ENCODE measurements at places on chromosomes 6 and 20.

GRCh38 chr20:41078329-41078728, 49.7 kb downstream of the TOP1 start:
- no peak for DNase-seq

DNA sequence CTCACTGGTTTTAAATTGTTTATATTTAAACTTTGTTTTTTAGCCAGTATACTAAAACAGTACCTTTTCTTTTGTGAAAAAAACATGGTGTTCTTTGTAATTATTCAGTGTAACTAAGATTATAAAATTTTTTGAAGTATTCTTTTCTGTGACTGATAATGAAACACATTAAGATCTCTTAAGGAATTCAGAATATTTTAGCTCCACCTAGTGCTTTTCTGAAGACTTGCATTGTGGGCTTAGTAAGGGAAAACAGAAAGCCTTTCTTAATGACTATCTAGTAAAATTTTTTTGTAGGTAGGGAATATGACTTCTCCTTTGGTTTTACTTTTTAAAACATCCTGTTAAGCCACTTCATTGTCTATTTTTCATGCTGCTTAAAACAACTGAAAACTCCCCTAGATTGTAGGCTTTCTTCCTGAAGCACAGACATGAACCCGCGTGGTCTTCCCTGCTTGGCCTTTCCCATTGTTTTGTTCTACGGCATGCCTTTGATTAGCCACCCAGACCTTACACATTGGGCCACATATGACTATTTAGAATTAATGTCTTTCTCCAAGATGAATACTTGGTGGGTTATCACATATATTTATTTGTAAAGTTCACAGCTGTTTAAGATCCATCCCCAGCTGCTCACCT, 72.1 kb downstream of the AFDN start:
- DNase-seq, result no peak

- DNase-seq, result no peak
Observed at GRCh38 chr6:150925976-150926375, 60.5 kb downstream of the MTHFD1L start.

DNA sequence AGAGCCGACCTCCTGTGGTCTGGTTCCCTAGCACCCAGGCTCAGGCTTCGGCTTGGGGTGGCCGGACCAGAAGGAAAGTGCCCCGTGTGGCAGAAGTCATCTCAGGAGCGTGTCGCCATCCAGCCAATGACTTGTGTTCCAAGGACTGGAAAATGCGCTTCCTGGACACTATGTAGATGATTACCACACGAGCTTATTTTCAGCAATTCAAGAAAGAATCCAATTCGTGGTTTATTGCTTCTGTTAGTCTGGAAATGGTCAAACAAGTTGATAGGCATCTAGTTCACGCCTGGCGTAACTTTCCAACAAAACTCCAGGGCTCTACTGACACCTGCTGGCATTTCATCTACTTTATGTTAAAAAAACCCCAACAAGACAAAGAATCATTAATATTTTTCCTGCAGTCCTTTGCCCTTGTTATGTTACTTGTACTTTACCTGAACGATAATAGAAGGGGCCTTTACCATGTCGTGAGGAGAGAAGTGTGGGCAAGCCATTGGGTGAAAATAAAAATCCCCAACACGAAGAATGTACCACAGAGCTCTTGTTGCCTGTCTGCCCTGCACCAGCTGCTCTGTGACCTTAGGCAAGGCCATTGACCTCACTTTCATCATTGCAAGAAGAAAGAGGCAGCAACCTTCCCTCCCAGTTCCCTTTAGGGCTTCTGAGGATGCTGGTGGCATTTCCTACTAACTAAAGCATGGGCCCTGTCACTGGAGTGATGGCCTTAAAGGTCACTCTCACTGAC, 154.7 kb upstream of the LAMP5 start:
- peak; percentile 7 for DNase-seq

GRCh38 chr6:141580131-141580530, 552.6 kb upstream of the GJE1 start:
- DNase-seq, result no peak

DNA sequence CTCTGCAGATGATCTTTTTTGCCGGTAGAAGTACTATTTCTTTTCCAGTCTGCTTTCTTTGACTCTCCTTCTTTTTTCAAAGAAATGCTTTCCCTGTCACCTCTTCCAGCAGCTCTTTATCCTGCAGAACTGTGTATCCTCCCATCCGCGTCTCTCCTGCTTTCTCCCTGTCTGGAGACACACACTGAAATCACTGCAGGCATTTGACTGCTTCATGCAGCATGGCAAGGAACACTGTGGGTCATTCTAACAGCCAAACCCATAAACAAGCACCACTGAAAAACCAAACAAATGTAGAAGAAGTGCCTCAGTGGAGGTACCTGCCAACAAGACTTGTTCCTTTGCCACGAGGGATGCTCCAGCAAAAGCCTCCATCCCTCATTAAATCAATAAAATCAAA, 403.7 kb upstream of the CITED2 start:
- DNase-seq, result no peak

DNA sequence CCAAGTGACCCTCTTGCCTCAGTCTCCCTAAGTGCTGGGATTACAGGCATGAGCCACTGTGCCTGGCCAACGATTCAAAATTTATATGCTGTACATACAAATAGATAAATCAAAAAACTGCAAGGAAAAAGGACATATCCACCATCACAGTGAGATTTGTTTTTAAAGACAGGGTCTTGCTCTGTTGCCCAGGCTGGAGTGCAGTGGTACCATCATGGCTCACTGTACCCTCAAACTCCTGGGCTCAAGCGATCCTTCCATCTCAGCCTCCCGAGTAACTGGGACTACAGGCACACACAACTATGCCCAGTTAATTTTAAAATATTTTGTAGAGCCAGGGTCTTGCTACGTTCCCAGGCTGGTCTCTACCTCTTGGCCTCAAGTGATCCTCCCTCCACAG, 61.5 kb downstream of the MAP3K7 start:
- no peak for DNase-seq

- DNase-seq, result peak; percentile 90
Observed at GRCh38 chr6:80438772-80439171, 332.3 kb downstream of the BCKDHB start.

DNA sequence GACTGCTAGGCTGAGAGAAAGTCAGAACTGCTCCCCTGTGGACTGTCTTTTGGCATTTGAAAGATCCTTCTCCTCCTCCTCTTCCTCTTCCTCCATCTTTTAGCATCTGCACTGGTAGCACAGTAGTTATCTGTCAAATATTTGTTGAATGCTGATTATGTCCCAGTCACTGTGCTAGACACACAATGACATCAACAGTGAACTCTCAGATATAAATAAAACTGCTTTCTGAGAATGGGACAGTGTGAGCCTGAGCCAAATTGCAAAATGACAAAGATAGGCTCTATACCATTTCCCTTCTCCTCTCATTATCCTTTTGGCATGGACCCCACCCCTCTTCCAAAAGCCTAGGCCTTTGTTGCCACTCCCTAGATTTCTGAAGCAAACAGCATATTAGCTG, 27.9 kb upstream of the LRRC1 start:
- DNase-seq, result no peak

GRCh38 chr6:140921366-140922226, 1211.1 kb upstream of the GJE1 start:
- DNase-seq, result peak; percentile 91

DNA sequence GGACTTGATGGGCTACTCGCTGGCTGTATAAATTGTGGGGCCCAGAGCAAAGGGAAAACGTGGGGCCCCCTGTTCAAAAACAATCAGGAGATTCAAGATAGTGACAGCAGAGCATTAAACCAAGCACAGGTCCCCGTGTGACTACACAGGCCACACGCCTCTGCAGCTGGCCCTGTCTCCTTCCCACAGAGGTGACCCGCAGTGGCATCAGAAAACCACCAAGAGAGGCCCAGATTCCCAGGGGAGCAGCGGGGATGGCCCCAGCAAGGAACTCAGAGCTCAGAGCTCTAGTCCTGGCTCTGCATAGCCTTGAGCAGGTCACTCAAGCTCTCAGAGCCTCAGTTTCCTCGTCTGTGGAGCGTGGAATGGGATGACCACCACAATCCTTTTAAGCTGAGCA, 57.6 kb downstream of the CPNE5 start:
- no peak for DNase-seq
